ENCODE measurements at places on chromosomes 2 and 18.

GRCh38 chr2:74414881-74415761 lies 6.3 kb downstream of the C2orf81 start:
- DNase-seq, result no peak
- H3K4me1 ChIP-seq, result peaks cover 5% of the 10 kb centered on the region
- H3K27me3 ChIP-seq, result peaks cover 44% of the 10 kb centered on the region
- H3K27ac ChIP-seq, result no peak overlapping the region
- no peaks in the 10 kb centered on the region for H3K36me3 ChIP-seq

DNA sequence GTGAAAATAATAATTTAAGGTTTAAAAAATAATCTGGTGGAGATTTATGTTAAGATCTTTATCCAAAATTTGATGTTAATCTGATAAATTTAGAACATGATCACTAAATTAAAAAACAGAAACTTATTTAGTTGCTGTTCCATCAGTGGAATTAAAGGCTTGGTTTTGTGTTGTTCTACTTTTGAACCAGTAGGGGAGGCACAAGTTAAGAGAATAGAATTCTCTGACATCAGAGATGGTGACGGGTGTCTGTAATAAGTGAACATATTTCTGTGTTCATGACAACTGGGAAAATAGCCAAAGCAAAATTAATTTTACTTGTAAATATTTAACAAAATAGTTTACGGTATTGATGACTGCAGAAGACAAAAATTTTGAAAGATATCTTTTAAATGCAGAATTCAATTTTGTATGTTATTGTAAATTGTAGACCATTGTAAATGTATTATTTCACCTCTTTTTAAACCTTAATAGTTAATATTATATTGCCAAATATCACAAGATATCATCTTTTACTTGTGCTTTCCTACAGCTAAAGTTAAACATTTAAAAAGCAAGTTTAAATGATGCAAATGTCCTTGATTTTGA lies 106.0 kb downstream of the UBR3 start:
- peaks cover 7% of the 10 kb centered on the region for H3K4me1 ChIP-seq
- DNase-seq, result no peak
- H3K4me3 ChIP-seq, result no peak overlapping the region

GRCh38 chr2:179884193-179884592 lies 22.8 kb upstream of the ZNF385B start:
- no peak overlapping the region for H3K4me3 ChIP-seq

DNA sequence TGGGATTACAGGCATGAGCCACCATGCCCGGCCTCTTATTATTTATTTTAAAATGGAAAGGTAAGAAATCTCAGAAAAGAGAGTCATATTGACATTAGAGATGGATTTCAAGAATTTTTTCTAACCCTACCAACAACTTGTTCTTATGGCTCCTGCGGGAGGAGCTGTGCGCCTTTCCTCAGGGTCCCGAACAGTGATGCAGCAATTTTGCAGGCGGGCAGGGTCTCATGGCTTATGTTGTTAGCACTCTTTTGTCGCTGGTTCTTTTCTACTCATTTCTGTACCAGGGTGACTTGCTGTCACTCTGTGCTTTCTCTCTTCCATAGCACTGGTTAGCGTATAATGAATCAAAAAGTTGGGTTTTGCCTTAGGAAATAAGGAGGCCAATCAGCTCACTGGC lies 148.8 kb upstream of the DLGAP1 start:
- no peaks in the 10 kb centered on the region for H3K36me3 ChIP-seq
- DNase-seq, result no peak
- H3K27me3 ChIP-seq, result no peaks in the 10 kb centered on the region
- H3K4me1 ChIP-seq, result no peaks in the 10 kb centered on the region
- H3K4me3 ChIP-seq, result no peak overlapping the region

DNA sequence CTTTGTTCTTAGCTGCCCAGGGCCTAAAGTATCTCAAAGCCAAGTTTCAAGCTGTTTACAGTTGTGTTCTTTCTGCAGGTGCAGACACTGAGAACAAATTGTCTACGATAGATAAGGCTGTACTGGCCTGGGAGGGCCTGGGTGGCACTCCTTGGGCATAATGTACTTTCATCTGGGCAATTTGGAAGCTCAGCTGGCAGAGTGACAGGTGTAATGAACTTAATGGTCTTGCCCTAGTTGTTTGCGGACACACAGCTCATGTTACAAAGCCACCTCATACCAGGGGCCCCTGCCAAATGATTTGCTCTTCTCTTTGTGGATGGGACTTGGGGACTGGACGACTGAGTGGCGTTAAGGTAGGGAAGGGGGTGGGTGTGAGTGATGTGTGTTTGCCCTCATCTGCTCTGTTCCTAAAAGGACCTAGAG lies 4.3 kb downstream of the LDLRAD4 start:
- no peak overlapping the region for H3K27ac ChIP-seq
- DNase-seq, result no peak
- H3K4me1 ChIP-seq, result no peaks in the 10 kb centered on the region
- H3K36me3 ChIP-seq, result no peaks in the 10 kb centered on the region
- H3K4me3 ChIP-seq, result no peak overlapping the region

- no peak overlapping the region for H3K27ac ChIP-seq
- peaks cover 5% of the 10 kb centered on the region for H3K4me1 ChIP-seq
- no peak overlapping the region for H3K4me3 ChIP-seq
- no peak for DNase-seq
- H3K27me3 ChIP-seq, result no peaks in the 10 kb centered on the region
These were observed 27.5 kb upstream of the POLE4 start for GRCh38 chr2:74930811-74931486.

DNA sequence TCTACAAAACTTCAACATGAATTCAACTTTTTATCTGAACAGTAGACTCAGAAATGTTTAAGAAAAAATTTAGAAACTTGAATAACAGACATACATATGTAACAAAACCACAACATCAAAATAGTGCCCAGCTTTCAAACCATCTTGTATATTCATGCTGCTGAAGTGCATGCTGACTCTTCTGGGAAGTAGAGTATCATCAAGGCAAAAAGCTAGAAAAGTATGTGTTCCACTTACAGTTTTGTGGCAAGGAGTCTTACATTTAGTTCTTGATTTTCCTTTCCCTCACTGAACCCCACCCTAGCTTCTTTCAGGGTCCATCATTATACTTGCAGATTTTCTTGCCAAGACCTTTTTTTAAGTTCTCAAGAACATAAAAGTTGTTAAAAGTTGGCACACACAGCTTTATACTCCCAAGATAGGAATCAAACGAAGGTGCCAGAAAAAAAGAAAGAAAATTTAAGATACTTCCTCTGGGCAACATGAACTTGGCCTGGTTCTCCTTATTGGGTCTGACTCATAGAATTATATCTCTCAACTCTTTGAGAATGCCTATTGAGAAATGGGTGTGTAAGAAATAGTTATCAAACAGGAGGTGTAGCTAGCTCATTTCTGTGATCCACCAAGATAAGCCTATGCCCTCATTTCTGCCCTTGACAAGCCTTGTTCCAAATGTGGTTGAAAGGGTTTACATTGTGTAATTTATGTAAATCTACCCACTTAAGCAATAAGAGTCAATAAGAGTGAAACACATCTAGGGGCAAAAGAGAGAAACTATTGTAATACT lies 667.6 kb upstream of the ACVR2A start:
- H3K36me3 ChIP-seq, result peaks cover 10% of the 10 kb centered on the region
- H3K4me1 ChIP-seq, result no peaks in the 10 kb centered on the region
- no peak for DNase-seq
- H3K27me3 ChIP-seq, result no peaks in the 10 kb centered on the region
- H3K27ac ChIP-seq, result no peak overlapping the region

DNA sequence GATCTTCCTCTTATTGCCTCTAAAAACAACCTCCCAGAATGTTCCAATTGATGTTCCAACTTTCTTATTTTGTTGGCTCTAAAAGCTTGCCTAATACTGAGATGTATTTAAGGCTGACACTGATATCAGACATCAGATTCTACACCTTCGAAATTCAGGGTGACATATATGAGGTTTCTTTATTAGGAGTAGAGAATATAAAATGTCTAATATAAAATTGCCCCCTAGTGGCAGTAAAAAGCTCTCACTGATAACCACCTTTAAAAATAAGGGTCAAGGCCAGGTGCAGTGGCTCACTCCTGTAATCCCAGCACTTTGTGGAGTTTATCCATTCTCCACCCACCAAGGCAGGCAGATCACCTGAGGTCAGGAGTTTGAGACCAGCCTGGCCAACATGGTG lies 789.7 kb upstream of the SLC39A10 start:
- H3K36me3 ChIP-seq, result no peaks in the 10 kb centered on the region
- no peak for DNase-seq
- no peaks in the 10 kb centered on the region for H3K4me1 ChIP-seq

DNA sequence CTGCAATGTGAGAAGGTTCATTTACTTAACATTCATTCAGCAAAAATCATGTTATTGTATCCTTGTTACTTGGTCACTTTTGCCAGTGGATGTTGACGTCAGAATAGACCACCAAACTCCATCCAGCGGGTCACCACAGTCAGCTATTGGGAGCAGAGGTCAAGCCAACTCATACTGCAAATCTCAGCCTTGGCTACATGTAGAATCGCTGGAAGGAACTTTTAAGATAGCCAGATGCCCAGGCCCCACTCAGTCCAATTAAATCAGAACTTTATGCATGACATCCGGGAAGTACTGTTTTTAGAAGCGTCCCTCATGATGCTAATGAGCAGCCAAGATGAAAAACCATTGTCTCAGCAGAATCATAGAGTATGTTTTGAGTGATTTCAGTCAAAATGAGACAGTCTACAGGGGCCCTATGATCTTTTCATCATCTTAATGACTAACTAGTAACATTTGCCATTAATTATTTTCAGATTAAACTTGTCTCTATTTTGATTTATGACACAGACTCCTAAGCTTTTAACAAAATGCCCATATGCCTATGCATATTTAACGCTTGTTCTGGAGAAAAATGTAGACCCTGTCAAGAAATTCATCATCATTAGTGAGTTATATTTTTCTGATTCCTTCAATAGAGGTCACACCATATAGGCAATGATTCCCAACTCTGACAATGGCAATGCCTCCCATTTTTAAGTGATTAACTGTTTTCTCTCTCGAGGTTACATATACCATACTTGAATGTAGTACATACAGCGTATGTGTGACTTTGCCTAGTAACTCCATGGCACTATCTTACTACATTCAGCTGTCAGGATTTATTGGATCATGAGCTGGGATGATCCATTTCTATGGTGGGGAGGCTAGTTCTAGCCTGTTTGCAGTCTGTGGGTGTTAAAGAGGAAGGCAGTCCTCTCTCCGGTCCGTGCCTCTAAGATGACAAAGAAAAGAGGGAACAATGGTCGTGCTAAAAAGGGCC lies 63.7 kb upstream of the CCBE1 start:
- H3K4me3 ChIP-seq, result no peak overlapping the region
- DNase-seq, result no peak
- peaks cover 6% of the 10 kb centered on the region for H3K27me3 ChIP-seq
- no peaks in the 10 kb centered on the region for H3K36me3 ChIP-seq
- no peaks in the 10 kb centered on the region for H3K4me1 ChIP-seq

DNA sequence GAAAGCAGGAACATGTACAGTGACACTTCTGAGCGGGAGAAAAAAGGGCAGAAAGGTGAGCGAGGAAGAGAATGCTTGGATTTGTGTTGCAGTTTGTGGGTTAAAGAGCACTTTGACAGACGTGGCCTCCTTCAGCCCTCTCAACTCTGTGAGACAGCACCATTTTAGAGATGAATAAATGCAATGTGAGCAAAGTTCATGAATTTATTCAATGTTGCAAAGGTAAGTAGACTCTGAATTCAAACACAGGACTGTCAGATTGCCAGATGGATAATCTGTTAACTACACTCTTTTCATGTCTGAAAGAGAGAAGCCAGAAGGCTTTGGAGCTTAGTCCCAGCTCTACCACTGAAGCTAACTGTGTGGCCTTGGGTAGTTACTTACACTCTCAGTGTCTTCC lies 47.7 kb downstream of the BOD1L2 start:
- no peak for DNase-seq
- no peaks in the 10 kb centered on the region for H3K36me3 ChIP-seq
- no peaks in the 10 kb centered on the region for H3K4me1 ChIP-seq
- peaks cover 11% of the 10 kb centered on the region for H3K27me3 ChIP-seq
- no peak overlapping the region for H3K4me3 ChIP-seq
- H3K27ac ChIP-seq, result no peak overlapping the region

GRCh38 chr18:3451989-3452749 lies 2.2 kb downstream of the TGIF1 start:
- peak overlapping the region; percentile 97 for H3K4me3 ChIP-seq
- H3K27me3 ChIP-seq, result no peaks in the 10 kb centered on the region
- peak; percentile 29 for DNase-seq
- H3K27ac ChIP-seq, result peak overlapping the region; percentile 100

DNA sequence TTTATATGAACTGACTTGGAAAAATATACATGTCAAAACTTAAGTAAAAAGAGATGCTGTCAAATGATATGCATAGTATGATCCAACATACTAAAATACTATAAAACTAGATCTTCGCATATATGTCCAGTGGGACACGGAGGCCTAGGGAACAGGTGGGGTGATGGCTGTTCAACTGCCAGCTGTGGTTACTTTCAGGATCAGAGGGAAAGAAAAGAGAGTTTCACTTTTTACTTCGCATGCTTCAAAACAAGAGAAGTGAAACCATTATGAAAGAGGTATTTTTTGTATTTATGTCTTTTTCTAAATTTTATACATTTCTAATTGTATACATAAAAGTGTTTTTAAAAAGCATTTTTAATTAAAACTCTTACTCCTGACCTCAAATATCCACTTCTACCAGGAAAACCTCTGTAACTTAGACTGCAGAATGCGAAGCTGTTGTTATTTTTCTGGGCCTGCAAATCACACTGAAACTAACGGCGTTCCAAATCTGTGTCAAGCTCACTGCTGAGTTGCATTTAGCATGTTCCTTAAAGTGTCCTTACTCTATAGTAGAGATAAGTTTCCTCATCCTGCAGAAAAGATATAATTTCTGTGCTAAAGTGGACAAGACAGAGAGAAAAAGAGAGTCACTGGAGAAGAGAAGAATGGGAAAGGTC lies 97.8 kb upstream of the SLC35G4 start:
- no peak overlapping the region for H3K27ac ChIP-seq
- H3K27me3 ChIP-seq, result peaks cover 7% of the 10 kb centered on the region
- peaks cover 3% of the 10 kb centered on the region for H3K36me3 ChIP-seq
- no peaks in the 10 kb centered on the region for H3K4me1 ChIP-seq
- no peak for DNase-seq

DNA sequence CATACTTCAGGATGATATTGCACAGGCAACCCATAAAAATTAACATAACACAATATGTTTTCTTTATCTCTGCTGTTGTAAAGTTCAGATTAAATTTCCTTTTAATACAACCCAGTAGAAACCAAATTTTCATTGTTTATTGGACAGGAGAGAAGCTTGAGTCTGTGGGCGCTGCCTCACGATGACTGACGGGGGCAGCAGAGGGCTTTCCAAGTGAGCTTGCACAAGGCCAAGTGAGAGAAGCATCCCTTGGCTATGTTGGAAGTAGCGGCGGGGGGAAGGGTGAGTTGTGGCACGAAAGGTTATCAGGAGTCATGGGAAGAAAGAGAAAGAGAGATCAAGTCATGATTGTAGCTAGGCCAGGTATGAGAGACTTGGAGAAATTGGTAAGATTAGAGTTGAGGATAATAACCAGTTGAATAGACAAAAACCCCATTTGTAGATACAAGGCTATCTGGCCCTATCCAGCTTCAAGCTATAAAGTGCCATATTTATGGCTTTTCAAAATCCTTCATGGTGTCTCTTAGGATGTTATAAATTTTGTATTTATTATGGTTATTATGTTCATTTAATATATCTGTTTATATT lies 413.7 kb upstream of the FAM98A start:
- no peak overlapping the region for H3K27ac ChIP-seq
- no peaks in the 10 kb centered on the region for H3K27me3 ChIP-seq
- H3K36me3 ChIP-seq, result no peaks in the 10 kb centered on the region

- H3K4me1 ChIP-seq, result no peaks in the 10 kb centered on the region
- H3K27me3 ChIP-seq, result no peaks in the 10 kb centered on the region
These were observed 32.8 kb downstream of the SRBD1 start for GRCh38 chr2:45578056-45578843.
